ENCODE measurements at places on chromosomes 5 and 9.

- peak; percentile 47 for DNase-seq
Measured at GRCh38 chr5:115116001-115116400, 53.7 kb downstream of the TRIM36 start.

DNA sequence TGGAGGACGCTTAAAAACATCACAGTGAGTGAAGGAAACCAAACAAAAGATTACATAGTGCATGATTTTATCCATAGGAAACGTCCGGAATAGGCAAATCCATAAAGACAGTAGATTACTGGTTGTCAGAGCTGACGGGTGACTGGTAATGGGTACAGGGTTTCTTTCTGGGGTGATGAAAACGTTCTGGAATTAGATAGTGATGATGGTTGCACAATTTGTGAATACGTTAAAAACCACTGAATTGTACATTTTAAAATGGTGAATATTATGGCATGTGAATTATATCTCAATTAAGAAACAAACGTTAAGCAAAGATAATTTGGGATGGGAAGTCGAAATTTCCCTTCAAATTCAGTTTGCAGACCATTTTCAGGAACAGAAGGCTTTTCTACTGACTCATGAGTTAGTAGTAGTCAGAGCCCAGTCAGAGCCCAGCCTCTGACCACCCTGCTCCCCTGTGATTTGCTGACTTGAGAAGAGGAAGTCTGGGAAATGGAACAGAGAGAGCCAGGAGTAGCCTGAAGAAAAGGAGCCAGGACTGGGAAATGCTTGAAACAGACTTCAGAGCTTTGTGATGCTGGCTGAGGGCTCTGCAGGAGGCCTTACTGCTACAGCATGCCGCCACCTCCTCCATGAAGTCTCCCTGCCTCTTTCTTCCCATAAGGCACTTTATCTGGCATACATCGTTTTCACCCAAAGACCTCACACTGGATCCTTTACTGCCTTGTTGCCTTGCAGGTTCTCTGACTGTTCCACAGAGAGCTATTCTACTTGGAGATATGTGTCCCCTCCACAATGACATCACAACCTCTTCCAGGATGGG lies 46.4 kb upstream of the CTNNA1 start:
- peak; percentile 27 for DNase-seq

DNA sequence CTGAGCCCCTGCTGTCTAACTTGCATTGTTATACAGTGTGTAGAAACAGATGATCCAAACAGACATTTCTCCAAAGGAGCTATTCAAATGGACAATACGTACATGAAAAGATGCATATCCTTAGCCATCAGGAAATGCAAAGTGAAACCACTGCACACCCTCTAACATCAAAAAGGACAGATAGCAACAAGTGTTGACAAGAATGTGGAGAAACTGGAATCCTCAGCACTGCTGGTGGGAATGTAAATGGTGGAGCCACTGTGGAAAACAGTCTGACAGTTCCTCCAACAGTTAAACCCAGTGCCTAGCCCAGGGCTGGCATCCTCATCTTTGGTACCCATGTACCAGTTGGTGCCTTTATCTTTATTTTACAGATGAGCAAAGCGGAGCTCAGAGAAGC lies 8.5 kb downstream of the ORM2 start:
- DNase-seq, result no peak

DNA sequence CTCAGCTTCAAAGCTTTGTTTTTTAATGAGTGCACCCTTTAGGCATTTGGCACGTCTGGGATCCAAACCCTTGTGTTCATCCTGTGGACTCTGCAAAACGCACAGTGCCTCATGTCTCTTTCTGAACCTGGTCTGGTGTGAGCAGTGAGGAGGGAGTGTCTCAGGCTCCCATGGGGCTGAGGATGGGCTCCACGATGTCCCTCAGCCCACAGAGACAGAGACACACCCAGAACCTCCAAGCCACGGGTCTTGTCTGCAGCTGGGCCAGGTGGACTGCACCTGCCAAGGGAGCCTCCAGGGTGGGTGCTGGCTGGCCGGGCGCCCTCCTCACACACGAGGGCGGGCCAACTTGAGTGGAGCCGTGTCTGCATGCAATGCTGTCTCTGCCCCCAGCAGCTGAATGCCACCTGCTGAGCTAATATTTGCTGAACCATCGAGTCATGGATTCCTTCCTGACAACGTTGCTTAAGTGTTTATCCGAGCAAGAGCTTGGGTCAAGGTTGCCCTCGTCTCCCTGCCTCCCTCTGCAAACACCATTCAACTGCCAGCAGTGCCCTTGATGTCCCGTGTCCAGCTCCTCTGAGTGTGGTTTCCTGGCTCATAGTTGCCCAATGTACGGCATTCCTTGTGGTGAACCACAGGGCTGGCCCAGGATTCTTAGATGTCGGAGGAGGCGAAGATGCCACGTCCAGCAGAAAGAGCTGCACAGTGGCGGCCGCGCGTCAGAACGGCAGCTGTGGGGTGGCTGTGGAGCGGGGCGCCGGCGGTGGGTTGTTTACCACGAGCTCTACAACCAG lies 31.4 kb upstream of the LPCAT1 start:
- no peak for DNase-seq
